ENCODE measurements at places on chromosomes 2 and 18.

GRCh38 chr2:30641765-30642345 lies 165.4 kb downstream of the CAPN13 start:
- DNase-seq: no peak

- no peak for DNase-seq
Measured at GRCh38 chr2:44705876-44706480, 235.5 kb upstream of the SIX3 start.

GRCh38 chr18:73201940-73202339 lies 334.2 kb upstream of the NETO1 start:
- DNase-seq: no peak

- no peak for DNase-seq
Measured at GRCh38 chr2:168742258-168742932, 60.0 kb upstream of the NOSTRIN start.

- DNase-seq: no peak
Measured at GRCh38 chr2:174465327-174465726, 21.5 kb downstream of the GPR155 start.

DNA sequence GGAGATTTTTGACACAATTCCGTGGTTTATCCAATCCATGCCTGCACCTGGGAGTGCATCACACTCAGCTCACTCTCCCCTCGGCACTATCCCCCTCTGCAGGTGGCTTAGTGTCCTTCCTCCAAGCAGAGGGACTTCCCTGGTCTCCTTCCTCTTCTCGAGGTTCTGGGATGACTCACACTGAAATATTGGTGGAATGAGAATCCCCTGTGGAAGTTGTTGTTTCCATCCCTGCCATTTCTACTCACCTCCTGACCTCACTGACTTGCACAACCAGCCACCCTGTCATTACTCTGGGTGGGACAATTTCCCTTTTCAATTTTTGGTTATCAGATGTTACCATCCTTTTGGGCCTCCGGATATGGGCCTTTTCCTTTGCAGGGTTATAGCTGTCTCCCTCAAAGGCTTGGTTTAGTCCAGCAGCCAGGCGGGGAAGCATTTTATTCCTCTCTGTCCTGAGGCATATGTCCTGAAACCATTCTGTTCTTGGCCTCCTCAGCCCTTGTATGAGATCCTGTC lies 59.9 kb downstream of the PTPRM start:
- no peak for DNase-seq

GRCh38 chr18:64379662-64380061 lies 230.8 kb upstream of the LINC00305 start:
- no peak for DNase-seq
